Activated naive CD8-positive, alpha-beta T cell treated with anti-CD3 and anti-CD28 coated beads for 36 hours (primary cell): ENCODE measurements at places on chromosomes 7 and 10. TPM values are rescaled to one million over a fixed set of nuclear protein-coding genes. Genes with fewer than 3 reads are reported as not detected.

SFRP4 gene
- total RNA-seq = not detected

RPP38 gene
- total RNA-seq = 28.5 TPM

MEST gene
- 18.4 TPM for total RNA-seq

SORBS1 gene
- 0.54 TPM for total RNA-seq

MOGAT3 gene
- not detected for total RNA-seq

KLF14 gene
- total RNA-seq = not detected

CPSF4 gene
- 70.0 TPM for total RNA-seq

SERPINE1 gene
- 0.06 TPM for total RNA-seq

ADAM12 gene
- not detected for total RNA-seq

CUBN gene
- total RNA-seq = 0.76 TPM

HOXA3 gene
- total RNA-seq = not detected

VPS41 gene
- total RNA-seq = 50.2 TPM

PRSS37 gene
- total RNA-seq = not detected

FAM25G gene
- not detected for total RNA-seq
